T-cell (primary cell): ENCODE measurements at places on chromosomes 6 and 20.
A peak's percentile ranks its signal among the peaks of the same experiment; 100 is the strongest.

DNA sequence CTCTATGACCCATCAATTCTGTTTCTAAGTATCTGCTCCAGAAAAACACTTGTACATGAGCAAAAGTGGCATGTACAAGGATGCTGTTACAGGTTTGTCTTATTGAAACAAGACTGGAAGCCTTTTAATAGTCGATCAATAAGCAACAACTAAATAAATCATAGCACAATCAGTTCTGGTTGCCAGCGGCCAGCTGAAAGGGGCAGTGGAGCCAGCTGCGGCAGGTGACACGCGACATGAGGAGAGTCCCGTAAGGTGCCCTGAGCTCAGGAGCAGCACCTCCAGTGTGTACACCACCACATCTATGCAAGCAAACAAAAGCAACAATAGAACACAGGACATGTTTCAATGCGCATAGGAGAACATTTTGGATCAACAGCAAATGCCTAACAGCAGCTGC lies 20.7 kb upstream of the NNAT start:
- H3K4me1 ChIP-seq, result no peaks in the 10 kb centered on the region
- no peak for DNase-seq
- no peak overlapping the region for H3K27ac ChIP-seq
- no peaks in the 10 kb centered on the region for H3K27me3 ChIP-seq
- no peak overlapping the region for H3K4me3 ChIP-seq

- H3K27ac ChIP-seq, result no peak overlapping the region
- no peaks in the 10 kb centered on the region for H3K36me3 ChIP-seq
- H3K27me3 ChIP-seq, result no peaks in the 10 kb centered on the region
- no peak for DNase-seq
Observed at GRCh38 chr6:300494-301198, 8.4 kb downstream of the DUSP22 start.

GRCh38 chr6:6915813-6916547 lies 191.8 kb upstream of the RREB1 start:
- H3K36me3 ChIP-seq, result no peaks in the 10 kb centered on the region
- no peak overlapping the region for H3K4me3 ChIP-seq
- H3K4me1 ChIP-seq, result peaks cover 2% of the 10 kb centered on the region
- H3K27me3 ChIP-seq, result peaks cover 17% of the 10 kb centered on the region

DNA sequence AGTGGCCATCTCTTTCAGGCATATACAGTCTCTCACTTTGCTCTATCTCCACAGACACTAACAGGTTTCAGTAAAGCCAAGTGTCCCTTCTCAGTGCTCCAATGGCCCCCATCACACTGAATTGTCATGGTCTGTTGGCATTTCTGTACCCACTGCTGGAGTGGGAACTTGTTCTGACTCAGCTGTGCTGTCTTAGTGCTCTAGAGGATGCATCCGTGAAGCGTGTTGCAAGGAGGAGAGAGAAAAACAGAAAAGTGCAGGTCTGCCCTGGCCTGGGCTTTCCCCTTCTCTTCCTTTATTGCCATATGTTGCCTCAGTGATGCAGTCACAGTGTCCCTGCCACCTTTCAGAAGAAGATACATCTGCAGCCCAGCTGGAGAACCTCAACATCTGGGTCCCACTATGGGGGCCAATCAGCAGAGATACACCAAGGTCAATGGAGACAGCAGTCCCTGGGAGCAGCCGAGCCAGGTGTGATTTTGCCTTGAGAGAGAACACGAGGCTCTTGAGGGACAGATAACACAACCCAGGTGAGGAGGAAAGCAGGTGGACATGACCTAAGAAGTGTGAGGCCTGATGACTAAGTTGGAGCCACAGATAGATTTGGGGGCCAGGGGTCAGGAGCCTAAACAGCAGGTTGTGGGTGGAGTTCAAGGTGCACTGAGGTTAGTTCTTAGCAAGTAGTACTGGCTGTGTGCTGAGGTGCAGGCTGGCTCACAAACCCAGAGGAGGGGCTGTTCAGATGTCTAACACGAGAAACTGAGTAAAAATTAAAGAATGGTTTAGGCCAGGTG lies 5.6 kb upstream of the PLCG1 start:
- no peak overlapping the region for H3K4me3 ChIP-seq
- H3K36me3 ChIP-seq, result no peaks in the 10 kb centered on the region
- DNase-seq, result no peak

DNA sequence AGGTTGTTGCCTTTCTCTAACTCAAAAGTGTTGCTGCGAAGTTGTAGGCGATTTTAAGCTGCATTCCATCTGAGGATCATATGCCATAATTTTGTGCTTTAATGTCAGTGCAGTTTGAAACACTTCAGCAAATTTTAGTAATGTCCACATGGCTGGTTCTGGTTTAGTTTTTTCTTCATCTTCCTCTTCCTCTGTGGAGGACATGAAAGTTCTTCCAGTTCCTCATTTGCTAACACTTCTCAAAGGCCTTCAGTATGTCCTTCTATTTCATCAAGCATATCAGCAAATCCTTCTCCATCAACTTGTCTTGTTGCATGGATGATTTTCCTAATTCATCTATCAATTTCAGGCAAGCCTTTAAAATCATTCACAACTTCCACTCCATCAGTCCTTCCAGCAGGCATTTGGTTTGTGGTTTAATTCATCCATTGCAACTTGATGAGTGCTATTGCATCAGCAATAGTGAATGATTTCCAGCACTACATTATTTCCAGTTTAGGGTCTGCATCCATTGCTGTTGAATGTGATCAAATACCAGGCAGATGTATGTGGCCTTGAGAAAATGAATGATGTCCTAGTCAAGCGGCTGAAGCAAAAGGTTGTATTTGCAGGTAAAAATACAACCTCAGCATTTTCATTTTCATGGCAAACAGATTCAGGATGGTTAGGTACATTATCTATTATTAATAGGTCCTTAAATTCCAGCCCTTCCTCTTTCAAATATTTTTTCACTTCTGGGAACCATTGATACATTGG lies 20.2 kb downstream of the SHLD1 start:
- H3K27me3 ChIP-seq, result no peaks in the 10 kb centered on the region
- DNase-seq, result no peak
- H3K36me3 ChIP-seq, result peaks cover 3% of the 10 kb centered on the region
- H3K4me1 ChIP-seq, result no peaks in the 10 kb centered on the region
- no peak overlapping the region for H3K4me3 ChIP-seq
- no peak overlapping the region for H3K27ac ChIP-seq

DNA sequence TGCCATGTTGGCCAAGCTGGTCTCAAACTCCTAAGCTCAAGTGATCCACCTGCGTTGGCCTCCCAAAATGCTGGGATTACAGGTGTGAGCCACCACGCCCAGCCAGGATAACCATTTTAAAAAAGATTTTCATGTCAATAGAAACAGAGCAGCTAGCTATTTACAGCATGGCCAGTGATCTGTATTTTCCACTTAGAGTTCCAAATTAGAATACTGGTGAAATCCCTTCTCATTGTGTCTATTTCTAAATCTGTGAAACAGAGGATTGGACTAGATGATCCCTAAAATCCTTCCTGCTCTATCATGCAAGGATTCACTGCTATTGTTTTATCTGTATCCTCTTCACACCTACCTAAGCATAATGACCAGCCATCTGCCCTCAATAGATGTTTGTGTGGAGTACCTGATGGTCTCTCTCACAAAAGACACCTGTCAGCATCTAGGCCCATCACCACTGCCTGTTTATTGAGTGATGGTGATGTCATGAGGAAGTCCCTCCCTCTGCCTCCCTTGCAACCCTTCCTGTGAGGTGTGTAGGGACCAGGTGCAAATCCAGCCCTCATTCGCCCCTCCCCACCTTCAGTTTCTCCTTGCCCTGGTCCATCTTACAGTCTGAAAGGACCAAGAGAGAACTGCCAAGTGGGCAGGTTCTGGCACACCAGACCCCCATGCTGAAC lies 26.5 kb upstream of the SMIM29 start:
- no peaks in the 10 kb centered on the region for H3K4me1 ChIP-seq
- peaks cover 6% of the 10 kb centered on the region for H3K36me3 ChIP-seq
- H3K27ac ChIP-seq, result no peak overlapping the region
- no peak overlapping the region for H3K4me3 ChIP-seq
- no peak for DNase-seq

DNA sequence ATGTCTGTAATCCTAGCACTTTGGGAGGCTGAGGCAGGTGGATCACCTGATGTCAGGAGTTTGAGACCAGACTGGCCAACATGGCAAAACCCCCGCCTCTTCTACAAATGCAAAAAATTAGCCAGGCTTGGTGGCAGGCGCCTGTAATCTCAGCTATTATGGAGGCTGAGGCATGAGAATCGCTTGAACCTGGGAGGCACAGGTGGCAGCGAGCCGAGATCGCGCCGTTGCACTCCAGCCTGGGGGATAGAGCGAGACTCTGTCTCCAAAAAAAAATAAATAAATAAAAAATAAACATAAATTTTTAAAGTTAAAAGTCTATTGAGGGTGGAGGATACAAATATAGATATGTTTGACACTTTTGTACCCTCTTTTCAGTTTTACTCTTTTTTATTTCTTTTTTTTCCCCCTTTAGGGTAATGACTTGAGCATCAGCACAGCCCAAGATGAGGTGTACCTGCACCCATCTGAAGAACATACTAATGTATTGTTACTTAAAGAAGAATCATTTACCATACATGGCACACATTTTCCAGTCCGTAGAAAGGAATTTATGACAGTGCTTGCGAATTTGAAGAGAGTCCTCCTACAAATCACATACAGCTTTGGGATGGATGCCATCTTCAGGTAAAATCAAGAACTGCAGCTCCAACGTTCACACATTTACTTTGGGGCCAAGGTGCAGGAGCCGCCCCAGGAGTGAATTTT lies 368.9 kb downstream of the LAMA2 start:
- no peaks in the 10 kb centered on the region for H3K4me1 ChIP-seq
- no peak overlapping the region for H3K4me3 ChIP-seq
- DNase-seq, result no peak

- H3K36me3 ChIP-seq, result peaks cover 4% of the 10 kb centered on the region
- H3K27me3 ChIP-seq, result no peaks in the 10 kb centered on the region
- no peak for DNase-seq
- H3K4me3 ChIP-seq, result no peak overlapping the region
- H3K4me1 ChIP-seq, result no peaks in the 10 kb centered on the region
Observed at GRCh38 chr6:107079429-107079828, 35.9 kb downstream of the BEND3 start.

- no peak for DNase-seq
- H3K4me1 ChIP-seq, result no peaks in the 10 kb centered on the region
- H3K36me3 ChIP-seq, result no peaks in the 10 kb centered on the region
- H3K27me3 ChIP-seq, result peaks cover 4% of the 10 kb centered on the region
Observed at GRCh38 chr6:19613678-19614077, 223.5 kb upstream of the ID4 start.

- no peaks in the 10 kb centered on the region for H3K27me3 ChIP-seq
- no peak for DNase-seq
- H3K4me1 ChIP-seq, result no peaks in the 10 kb centered on the region
- no peak overlapping the region for H3K27ac ChIP-seq
- H3K4me3 ChIP-seq, result no peak overlapping the region
Observed at GRCh38 chr20:16514140-16514539, 59.1 kb downstream of the KIF16B start.

DNA sequence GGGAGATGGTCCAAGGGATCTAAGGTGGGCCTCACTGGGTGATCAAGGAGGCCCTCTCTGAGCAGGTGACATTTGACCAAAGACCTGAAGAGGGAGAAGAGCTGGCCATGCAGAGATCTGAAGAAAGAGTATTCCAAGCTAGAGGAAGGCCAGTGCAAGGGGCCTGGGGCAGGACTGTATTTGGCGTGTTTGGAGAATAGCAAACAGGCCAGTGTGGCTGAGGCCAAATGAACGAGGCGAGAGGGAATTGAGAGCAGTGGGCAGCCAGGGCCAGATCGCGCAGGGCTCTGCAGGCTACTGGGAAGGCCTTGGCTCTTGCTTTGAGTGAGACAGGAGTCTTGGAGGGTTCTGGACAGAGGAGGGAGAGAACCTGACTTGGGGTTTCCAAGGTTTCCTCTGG lies 9.3 kb downstream of the NOL4L start:
- DNase-seq, result no peak
- H3K36me3 ChIP-seq, result peaks cover 16% of the 10 kb centered on the region
- no peak overlapping the region for H3K27ac ChIP-seq
- H3K4me1 ChIP-seq, result peaks cover 13% of the 10 kb centered on the region
- no peaks in the 10 kb centered on the region for H3K27me3 ChIP-seq
- H3K4me3 ChIP-seq, result no peak overlapping the region

- H3K27ac ChIP-seq, result peak overlapping the region; percentile 70
- no peak for DNase-seq
- peak overlapping the region; percentile 78 for H3K4me3 ChIP-seq
- peaks cover 41% of the 10 kb centered on the region for H3K4me1 ChIP-seq
- no peaks in the 10 kb centered on the region for H3K27me3 ChIP-seq
- H3K36me3 ChIP-seq, result no peaks in the 10 kb centered on the region
Observed at GRCh38 chr20:59031564-59032022, 542 bp downstream of the ATP5F1E start.

GRCh38 chr20:41770965-41771364 lies 152.8 kb upstream of the CHD6 start:
- no peaks in the 10 kb centered on the region for H3K4me1 ChIP-seq
- no peaks in the 10 kb centered on the region for H3K36me3 ChIP-seq
- no peak overlapping the region for H3K4me3 ChIP-seq
- H3K27ac ChIP-seq, result no peak overlapping the region
- peaks cover 2% of the 10 kb centered on the region for H3K27me3 ChIP-seq

DNA sequence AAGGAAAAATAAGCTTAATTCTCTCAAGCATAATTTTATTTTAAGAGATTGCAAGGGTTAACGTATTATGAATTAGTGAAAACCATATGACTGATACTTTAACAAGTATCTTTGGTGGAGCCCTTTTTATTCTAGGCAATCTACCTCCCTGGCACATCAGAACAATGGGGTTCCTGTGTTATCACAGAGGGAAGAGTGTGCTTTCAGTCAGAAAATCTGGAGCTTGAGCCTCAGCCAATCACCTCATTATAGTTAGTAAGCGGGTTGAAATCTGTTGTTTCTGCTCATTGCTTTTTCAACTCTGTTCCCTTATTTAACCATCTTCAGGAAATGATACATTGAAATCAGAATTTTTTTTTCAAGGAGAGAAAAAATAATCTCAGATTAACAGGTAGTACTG lies 391 bp downstream of the ADGRF1 start:
- no peak overlapping the region for H3K4me3 ChIP-seq
- no peaks in the 10 kb centered on the region for H3K4me1 ChIP-seq
- no peaks in the 10 kb centered on the region for H3K36me3 ChIP-seq
- no peaks in the 10 kb centered on the region for H3K27me3 ChIP-seq
- DNase-seq, result no peak
- no peak overlapping the region for H3K27ac ChIP-seq

GRCh38 chr6:48423640-48424365 lies 312.8 kb upstream of the PTCHD4 start:
- H3K4me3 ChIP-seq, result no peak overlapping the region
- H3K36me3 ChIP-seq, result no peaks in the 10 kb centered on the region
- DNase-seq, result no peak
- H3K27me3 ChIP-seq, result no peaks in the 10 kb centered on the region
- H3K27ac ChIP-seq, result no peak overlapping the region

GRCh38 chr6:149961728-149962425 lies 1.9 kb upstream of the ULBP1 start:
- no peak overlapping the region for H3K27ac ChIP-seq
- no peak overlapping the region for H3K4me3 ChIP-seq
- H3K4me1 ChIP-seq, result peaks cover 8% of the 10 kb centered on the region
- DNase-seq, result no peak
- H3K27me3 ChIP-seq, result peaks cover 72% of the 10 kb centered on the region
- no peaks in the 10 kb centered on the region for H3K36me3 ChIP-seq
